GM12865 (cell line): ENCODE measurements at places on chromosomes 7 and 10.

GRCh38 chr7:48140001-48140681 is 31.1 kb upstream of the ABCA13 start:
- DNase-seq: no peak

DNA sequence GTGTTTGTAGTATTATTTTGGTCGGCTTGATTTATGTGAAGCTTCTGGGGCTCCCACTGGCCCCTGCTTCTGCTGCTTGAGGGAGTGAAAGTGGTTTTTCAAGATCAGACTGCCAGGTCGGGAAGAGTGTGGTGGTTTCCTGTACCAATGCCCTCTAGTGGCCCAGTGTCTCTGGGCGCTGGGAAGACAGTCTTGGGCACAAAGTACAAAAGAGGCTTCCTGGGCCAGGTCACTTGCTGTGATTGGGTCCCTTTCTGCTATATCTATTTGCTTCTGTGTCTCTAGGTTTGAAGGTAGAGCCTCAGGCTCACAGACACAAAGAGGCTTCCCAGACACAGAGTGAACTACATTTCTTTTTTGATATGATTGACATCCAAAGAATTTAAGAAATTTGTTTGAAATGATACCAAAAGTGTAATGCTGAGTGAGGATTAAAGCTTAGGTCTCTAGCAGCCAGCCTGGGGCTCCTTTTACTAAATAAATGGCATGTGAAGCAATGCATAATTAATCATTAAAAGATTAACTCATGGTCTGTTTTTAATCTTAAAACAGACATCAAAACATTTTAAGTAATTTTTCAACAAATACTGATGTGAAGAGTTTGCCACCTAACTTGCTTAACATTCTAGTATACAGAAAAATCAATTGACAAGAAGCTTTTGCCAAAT is 36.3 kb downstream of the ABCB1 start:
- peak; percentile 60 for DNase-seq

GRCh38 chr7:21504021-21504420 is 38.8 kb upstream of the DNAH11 start:
- DNase-seq: no peak

- DNase-seq: no peak
These were observed 26.6 kb downstream of the INSIG1 start for GRCh38 chr7:155324012-155324917.

- no peak for DNase-seq
These were observed 30.7 kb downstream of the NKX6-2 start for GRCh38 chr10:132755166-132755711.

- DNase-seq: no peak
These were observed 3.4 kb downstream of the RUFY2 start for GRCh38 chr10:68403701-68404100.

GRCh38 chr10:70323697-70324338 is 40.0 kb upstream of the NPFFR1 start:
- DNase-seq: no peak

DNA sequence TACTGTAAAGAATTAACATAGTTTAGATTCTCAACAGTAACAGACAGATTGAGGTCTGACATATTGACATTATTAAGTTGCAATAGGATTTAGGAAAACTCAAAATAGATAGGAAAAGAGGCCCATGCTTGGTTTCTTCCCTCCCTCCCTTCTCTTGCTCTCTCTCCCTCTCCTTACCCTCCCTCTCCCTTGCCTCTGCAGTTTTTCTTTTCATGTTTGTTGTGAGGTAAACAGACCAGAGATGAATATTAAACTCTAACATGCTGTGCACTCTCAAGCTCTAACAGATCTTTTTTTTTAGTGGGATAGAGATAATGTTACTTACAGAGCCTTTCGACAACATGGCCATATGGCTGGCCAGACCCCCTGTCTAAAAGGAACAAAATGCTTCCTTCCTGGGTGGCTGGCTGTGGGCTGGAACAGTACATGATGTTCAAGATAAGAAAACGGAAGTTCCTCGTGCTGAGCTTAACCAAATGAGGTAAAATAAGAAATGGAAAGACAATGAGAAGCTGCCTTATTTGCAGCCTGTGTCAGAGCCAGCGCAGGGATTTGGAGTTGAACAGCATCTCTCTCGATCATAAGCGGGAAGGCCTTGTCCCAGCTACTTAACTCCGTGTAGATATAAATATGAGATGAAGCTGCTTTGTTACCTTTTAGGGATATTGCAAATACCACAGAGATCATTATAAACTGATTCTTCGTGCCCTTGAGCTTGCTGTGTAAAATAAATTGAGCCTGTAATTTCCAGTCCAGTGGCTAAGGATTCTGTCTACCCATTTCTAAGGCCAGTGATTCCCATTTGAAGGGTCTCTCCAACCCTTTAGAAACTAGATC is 391.9 kb upstream of the NPVF start:
- no peak for DNase-seq

GRCh38 chr7:105934572-105935185 is 28.4 kb upstream of the CDHR3 start:
- DNase-seq: peak; percentile 40

- peak; percentile 85 for DNase-seq
These were observed 370.0 kb upstream of the IGFBP3 start for GRCh38 chr7:46291050-46291438.

DNA sequence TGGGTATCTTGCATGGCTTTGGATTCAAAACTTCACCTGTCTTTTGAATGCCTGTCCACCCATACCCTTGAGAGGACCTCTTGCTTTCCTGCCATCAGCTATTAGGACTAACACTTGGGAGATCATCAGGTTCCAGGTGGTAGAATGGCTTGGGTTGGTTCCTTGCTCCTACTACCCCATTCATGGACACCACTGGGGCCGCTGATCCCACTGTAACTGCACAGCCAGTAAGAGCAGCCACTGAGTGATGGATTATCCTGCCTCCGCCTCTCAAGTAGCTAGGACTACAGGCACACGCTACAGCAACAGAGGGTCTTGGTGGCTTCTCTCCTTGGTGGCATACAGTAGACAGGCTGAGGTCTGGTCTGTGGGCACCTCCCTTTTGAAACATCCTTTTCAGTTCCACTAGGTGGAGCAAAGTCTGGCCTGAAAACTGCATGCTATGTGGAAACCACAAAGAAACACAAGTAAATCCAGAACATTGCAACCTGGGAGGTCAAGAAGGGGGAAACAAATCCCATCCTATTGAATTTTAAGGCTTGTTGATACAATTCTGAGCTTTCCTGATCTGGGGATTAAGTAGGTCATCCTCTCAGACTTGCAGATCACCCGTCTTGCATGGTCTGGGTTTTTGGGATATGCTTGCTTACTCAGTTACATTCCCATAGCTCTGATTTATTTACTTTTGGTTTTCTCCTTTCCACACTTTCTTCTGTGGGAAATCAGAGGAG is 9.4 kb downstream of the WBP1L start:
- peak; percentile 63 for DNase-seq

GRCh38 chr10:100736809-100737354 is 8.5 kb upstream of the PAX2 start:
- no peak for DNase-seq

GRCh38 chr7:152145853-152146466 is 120.5 kb downstream of the GALNT11 start:
- peak; percentile 26 for DNase-seq

- DNase-seq: no peak
These were observed 24.4 kb downstream of the SKIDA1 start for GRCh38 chr10:21501091-21501490.

DNA sequence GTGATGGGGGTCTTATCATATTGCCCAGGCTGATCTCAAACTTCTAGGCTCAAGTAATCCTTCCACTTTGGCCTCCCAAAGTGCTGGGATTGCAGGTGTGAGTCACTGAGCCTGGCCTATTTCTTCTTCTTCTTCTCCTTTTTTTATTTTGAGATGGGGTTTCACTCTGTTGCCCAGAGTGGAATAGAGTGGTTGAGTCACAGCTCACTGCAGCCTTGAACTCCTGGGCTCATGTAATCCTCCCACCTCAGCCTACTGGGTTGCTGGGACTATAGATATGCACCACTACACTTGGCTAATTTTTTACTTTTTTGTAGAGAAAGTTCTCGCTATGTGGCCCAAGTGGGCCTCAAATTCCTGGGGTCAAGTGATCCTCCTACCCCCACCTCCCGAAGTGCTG is 124.3 kb downstream of the SKIDA1 start:
- no peak for DNase-seq

DNA sequence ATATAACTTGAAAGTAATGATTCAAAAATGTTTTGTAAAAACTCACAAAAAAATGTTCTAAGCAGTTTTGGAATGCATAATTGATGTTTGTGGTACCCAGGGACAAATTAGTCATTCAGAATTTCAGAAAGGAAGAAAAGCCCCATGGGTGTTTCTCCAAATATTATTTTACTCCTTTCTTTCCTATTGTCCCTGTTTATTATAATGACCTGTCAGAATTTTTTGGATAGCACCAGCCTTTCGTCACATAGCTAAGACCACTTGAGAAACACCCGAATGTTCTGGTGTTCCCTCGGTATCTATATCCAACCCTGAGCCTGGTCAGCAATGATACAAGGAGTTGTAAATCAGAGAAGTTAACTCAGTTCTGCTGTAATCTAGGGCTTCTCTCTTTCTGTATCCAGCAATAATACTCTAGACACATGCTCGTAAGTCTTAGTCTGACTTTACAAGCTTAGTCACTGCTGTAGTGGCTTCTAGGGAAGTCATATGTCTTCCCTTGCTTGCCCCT is 64.8 kb upstream of the MEOX2 start:
- DNase-seq: no peak

GRCh38 chr7:87506246-87507180 is 31.0 kb upstream of the ABCB4 start:
- DNase-seq: peak; percentile 40

- DNase-seq: no peak
These were observed 16.1 kb downstream of the TECPR1 start for GRCh38 chr7:98235901-98236300.

GRCh38 chr10:13414855-13415254 is 66.8 kb upstream of the SEPHS1 start:
- peak; percentile 10 for DNase-seq

- no peak for DNase-seq
These were observed 35.5 kb downstream of the HIF1AN start for GRCh38 chr10:100571084-100571856.

GRCh38 chr7:46811529-46811928 is 770.4 kb downstream of the TNS3 start:
- DNase-seq: no peak

DNA sequence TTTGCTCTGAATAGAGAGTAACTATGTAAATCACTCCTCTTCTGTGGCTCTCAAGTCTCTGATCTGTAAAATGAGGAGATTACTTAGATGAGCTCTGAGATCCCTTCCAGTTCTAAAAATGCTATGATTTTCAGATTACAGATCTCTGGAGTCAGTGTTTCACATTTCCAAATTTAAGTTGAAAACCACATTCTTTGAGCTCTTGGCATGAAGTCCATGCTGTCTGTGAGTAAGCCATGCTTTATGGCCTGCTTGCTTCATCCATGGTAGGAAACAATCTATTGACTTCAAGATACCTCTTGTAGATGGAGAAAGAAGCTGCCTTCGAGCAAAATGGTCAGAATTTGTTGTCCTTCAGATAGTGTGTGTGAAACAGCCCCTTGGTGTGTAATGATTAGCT is 64.9 kb downstream of the CELF2 start:
- no peak for DNase-seq

DNA sequence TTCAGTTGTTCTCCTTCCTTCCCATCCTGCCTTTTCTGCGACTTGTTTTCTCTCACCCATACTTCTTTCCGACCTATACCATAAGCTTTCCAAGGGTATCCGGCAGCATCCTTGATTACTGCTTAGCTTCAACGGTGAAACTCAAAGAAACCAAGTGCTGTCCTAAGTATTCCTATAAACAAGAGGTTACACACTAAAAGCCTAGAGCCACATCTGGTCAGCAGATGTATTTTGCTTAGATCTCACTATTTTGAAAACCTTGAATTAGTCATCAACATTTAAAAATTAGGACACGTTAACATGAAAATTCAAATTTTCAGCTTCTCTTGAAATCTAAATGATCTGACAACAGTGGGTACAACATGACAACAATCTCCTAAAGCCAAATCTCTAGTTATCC is 20.0 kb downstream of the ARHGAP21 start:
- DNase-seq: no peak

GRCh38 chr7:94053532-94053931 is 49.4 kb upstream of the BET1 start:
- no peak for DNase-seq

DNA sequence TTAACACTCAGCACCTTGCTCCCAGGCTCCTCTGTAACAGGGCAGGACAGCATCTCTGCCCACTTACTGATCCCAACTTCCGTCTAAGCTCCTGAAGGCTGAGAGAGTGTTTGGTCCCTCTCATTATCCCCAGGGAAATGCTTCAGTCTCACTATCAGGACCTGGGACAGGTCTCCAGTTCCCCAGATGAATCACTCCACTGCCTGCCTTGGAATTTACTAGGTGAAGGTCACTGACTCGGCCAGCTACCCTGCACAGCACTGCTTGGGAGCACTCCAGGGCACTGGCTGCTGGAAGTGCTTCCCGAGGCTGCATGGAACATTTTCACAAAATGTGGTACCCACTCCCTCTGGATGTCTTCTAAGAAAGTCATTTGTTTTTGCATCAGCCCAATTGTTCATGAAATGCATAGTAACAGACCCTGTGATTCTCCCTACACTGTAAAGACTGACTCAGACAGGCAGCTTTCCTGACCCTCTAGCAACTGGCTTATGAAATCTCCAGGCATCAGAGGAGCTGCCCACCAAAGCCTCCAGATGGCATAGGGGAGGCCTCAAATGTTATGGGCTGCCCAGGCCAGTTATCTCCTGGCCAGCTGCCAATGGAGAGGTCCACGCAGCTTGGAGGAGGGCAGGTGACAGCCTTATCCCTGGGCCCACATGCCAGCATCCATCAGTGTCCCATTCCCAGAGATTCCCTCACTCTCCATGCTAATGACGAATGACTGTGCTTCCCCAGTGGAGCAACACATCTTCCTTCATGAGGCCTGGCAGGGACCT is 89.1 kb downstream of the GFRA1 start:
- DNase-seq: no peak

DNA sequence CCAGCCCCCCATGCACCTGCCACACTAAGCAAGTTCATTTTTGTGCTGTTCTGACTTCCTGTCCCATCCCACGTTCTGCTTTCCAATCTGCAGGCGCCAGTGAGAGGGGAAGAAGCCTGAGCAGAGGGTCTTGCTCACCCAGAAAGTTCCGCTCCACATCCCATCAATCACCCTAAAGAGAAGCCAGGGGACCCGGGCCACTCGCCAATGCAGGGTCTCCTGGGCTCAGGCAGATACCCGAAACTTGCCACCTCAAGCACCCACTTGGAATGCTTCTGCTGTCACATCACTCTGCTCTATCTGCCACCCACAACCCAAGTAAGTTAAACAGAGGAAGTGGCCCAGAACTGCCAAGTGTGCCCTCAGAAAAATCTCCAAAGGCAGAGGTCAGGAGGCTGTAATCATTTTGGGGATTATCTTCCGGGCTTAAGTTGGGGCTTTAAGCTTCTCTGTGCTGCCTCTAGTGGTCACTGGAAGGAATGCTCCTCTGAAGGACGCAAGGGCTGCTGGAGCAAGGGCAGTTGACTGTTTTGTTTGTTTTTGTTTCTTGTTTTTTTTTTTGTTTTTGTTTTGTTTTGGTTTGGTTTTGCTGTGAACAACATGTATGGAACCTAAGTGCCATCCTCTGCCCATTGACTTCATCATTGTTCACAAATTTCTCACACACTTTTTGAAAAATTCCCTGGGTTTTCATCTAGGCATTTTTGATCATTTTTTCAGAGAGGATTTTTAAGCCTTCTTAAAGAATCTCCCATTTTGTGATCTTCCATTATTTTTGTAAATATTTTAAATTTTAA is 25.5 kb downstream of the PRR15 start:
- DNase-seq: peak; percentile 57
